ENCODE measurements at places on chromosomes 11 and 22. TPM values are rescaled to one million over a fixed set of nuclear protein-coding genes. Genes with fewer than 3 reads are reported as not detected.

DNA sequence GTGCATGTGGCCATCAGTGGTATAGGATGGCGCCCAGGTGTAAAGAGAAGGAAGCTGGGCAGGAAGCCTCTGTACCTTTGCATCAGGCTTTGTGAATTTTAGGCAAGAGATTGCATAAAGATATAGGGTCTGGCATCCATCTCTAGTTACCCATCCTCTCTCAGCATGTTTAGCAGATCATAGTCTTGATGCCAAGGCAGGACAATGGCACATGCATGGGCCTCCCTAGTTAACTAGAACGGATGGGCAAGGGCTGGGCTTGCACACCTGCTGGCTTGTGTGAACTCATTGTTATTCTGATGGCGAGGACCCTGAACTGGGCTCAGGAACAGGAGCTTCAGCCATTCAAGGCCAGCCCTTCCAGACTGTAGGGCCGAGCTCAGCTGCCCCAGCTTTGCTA is 229.2 kb upstream of the NCAM1 start:
- DNase-seq, result no peak

The MIAT gene
- 0.33 TPM for polyA plus RNA-seq

GRCh38 chr11:129285402-129285786 is 90.3 kb upstream of the BARX2 start:
- DNase-seq, result no peak

The SERPING1 gene
- polyA plus RNA-seq, result 88.8 TPM

DNA sequence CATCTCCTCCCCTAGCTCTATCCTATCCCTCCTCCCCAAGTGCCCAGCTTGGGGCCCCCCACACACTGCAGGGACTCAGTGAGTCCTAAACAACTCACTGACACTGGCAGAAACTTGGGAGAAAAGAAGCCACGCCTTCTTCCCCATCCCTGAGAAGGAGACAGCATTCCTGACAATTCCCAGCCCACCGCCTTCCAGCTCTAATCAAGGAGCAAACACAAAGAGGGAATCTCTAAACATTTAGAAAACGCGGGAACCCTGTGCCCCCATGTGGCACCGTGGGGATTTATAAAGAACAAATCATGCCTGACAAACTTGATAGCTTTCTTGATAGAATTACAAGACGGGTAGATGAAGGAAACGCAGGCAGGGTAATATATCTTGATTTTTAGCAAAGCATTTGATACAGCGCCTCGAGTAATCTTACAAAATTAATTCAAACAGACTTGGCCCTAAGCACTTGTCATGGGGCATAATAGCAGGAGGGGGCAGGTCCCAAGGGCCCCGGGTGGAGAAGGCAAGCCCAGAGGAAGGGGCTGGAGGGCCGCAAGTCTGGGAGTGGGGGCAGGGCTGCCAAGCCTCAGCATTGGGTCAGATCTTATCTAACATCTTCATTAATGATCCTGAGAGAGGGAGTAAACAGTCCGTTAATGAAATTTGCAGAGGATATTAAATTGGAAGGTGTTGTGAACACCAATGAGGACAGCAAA is 4.5 kb downstream of the CHST1 start:
- no peak for DNase-seq

- no peak for DNase-seq
Measured at GRCh38 chr11:22582151-22582410, 43.5 kb downstream of the FANCF start.

GRCh38 chr22:37639070-37639760 is at the start of gene SH3BP1:
SH3BP1 (plus strand) TSS chr22:37639669; CDS start chr22:37639788, 119 bp downstream.
- DNase-seq, result no peak

The F2 gene
- not detected for polyA plus RNA-seq

The CLTCL1 gene
- 29.9 TPM for polyA plus RNA-seq

DNA sequence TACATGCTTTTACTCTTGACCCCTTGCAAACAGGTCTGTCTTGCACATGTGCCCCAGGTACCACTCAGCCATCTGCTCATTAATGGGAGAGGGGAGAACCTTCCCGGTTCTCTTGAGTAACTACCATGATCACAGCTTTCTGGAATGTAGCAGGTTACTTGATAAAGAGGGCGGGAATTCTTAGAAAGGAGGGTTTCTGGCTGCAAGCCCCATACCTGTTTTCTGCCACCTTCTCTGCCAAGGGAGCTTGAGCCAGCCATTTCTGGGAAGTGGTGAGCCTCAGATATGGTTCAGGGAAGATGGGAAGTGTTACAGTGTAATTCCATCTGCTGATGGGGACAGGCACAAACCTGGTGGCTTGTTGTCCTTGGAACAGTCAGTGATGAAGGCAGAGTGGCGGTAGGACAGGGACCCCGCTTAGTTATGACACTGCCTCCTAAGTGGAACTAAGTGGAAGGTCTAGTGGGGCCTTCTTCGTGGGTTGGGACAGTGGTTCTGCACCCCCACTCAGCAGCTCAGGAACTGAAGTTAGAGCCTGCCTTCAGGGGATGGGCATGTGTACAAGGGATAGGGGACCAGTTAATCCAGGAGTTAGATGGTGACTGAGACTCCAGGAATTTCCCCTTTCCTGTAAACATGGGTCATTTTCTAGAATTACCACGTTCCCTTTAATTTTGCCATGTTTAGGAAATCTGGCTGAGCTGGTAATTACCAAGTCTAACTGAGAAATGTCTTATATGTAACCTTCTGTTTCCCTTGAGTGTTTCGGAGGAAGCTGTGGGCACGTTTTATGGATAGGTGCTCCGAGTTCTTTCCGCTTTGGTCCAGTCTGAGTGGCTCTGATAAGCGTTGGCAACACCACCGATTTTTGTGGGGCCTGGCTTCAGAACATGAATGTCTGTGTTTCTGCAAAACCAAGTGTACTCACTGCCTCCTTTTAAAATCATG is 35.3 kb downstream of the BCR start:
- DNase-seq, result no peak

DNA sequence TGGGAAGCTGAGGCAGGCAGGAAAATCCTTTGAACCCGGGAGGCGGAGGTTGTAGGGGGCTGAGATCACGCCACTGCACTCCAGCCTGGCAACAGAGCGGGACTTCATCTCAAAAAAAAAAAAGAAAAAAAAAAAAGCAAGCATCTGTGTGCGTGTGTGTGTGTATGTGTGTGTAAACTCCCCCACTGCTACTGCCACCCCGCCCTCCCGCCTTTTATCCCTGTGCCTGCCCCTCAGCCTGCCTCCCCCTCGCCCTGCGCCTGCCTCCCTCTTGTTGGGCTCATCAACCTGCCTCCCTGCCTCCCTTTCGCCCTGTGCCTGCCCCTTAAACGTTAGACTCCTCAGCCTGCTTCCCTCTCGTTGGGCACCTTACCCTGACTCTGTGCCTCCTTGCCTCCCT is 18.0 kb downstream of the TMEM258 start:
- no peak for DNase-seq

The MS4A4E gene
- 1.4 TPM for polyA plus RNA-seq

DNA sequence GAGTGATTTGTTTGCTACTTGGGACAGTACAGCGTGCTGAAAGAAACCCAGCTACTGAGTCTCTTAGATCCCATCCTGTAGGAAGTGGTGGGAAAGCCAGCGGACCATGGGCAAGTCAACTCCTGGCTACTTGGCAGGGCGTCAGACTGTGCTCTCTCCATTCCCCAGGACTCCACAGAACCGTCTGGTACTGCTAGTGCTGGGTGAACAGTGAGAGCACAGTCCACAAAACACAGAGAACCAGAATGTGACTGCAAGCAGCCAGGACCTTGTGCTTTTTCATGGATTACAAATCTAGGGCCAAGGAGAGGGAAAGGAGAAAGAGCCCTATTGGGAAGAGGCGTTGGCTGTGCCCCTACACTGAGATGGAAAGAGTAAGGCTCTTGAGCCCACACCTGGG is 10.2 kb downstream of the BID start:
- DNase-seq, result no peak

The MAJIN gene
- polyA plus RNA-seq, result not detected

The SLC37A2 gene
- 2.3 TPM for polyA plus RNA-seq

DNA sequence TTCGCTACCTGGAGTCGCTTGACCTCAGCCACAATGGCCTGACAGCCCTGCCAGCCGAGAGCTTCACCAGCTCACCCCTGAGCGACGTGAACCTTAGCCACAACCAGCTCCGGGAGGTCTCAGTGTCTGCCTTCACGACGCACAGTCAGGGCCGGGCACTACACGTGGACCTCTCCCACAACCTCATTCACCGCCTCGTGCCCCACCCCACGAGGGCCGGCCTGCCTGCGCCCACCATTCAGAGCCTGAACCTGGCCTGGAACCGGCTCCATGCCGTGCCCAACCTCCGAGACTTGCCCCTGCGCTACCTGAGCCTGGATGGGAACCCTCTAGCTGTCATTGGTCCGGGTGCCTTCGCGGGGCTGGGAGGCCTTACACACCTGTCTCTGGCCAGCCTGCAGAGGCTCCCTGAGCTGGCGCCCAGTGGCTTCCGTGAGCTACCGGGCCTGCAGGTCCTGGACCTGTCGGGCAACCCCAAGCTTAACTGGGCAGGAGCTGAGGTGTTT is 12.8 kb downstream of the TSKU start:
- no peak for DNase-seq
